ENCODE measurements at places on chromosomes 2 and 18.

GRCh38 chr18:32867936-32868335, 95.1 kb upstream of the KLHL14 start:
- DNase-seq = no peak

DNA sequence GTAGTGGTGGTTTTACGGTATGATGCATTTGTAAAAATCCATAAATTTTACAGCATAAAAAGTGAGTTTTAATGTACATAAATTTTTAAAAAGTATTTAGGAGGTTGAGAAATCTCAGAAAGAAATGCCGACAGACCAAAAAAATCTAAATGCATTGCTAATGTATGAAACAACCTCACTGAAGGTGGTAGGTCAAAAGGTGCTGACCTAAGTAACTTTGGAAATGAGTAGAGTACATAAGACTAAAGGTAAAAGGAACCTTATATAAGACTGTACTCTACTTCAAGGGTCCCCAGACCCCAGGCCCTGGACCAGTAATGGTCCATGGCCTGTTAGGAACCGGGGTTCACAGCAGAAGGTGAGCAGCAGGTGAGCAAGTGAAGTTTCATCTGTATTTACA, 163.4 kb downstream of the COL6A3 start:
- DNase-seq = no peak

DNA sequence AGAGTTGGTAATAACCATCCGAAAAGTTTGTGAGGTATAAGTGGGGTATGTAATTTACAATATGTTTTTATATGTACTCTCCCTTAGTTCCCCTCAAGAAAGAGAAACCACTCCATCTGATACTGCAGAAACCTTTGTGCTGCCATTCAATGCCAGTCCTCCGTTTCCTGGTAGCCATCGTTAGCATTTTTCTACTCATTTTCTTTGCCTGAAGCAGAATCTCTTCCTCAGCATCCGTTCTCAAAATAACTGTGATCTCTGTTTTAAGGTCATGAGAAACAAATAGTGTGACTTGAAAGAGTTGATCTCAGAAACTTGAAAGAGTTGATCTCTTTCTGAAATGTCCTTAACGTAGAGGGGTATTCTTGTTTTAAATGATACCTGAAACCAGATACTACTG, 996 bp downstream of the PTCD3 start:
- no peak for DNase-seq

DNA sequence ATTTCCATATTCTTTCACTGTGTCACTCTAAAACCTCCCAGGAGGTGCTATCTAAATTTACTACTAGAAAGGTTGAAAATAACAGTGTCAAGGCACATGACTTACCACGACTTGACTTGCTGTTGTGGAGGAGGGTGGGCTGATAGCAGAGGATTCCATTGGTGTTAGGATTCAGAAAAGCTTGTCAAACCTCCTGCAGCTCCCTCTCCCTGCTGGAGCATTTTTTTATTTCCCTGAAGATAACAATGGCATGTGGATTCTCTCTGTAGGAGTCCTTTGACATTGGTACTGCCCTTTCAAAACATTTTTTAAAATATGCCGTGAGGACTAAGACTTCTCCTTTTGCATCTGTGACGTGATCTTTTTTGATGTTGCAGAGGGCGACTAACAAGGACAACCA, 696.9 kb upstream of the GYPC start:
- no peak for DNase-seq

GRCh38 chr2:144154205-144154604, 365.7 kb downstream of the ZEB2 start:
- DNase-seq = no peak

- DNase-seq = no peak
Observed at GRCh38 chr2:48221846-48222516, 308.0 kb upstream of the STON1 start.

DNA sequence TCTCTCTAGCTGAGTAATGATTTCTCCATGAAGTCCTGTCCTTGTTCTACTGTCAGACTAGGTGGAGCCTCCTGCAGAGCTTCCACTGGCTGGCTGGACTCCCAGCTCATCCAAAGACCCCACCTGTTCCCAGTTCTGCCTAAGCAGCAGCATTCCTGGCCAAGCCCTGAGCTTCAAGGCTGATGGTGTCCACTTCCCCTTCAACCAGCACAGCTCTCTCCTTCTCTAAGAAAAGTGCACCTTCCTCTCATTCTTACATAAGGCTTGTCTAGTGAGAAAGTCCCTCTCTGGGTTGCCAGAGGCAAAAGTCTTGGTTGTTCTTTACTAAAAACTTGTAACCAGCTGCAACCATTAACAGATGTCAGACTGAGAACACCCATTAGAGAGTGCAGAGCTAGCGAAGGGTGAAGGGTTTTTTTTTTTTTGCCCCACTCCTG, 58.9 kb downstream of the CXCR4 start:
- DNase-seq = no peak

DNA sequence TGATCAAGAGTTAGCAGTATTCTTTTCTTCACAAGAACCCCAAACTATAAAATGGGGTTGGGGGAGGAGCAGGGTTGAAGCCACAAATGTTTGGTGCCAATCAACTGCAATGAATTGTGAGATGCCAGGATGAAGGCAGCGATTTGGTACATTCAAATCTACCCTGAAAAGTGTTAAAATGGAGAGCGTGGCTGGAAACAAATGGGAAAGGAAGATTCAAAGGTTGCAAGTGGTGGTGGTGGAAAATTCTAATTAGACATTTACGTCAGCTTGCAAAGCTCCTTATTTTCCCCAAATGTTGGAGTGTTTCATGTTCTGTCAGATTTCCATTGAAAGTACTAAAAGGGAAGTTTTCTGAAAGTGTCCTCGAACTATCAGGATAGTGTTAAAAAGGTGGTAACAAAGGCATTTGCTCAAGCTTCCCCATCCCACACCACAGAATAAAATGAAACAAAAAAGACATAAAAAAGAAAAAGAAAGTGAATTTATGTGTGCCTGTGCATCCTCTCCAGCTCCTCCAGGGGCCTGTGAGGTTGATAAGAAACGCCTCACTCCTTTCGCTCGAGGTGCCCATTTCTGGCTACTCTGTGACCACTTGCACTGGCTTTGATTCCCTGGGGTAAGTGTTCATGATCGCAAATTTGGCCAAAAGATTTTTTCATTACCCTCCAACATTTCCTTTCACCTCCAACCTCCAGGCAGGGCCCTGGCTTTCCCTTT, 424.1 kb upstream of the POU3F3 start:
- DNase-seq = no peak
